ENCODE measurements at places on chromosomes 7 and 10. TPM values are rescaled to one million over a fixed set of nuclear protein-coding genes. Genes with fewer than 3 reads are reported as not detected.

DNA sequence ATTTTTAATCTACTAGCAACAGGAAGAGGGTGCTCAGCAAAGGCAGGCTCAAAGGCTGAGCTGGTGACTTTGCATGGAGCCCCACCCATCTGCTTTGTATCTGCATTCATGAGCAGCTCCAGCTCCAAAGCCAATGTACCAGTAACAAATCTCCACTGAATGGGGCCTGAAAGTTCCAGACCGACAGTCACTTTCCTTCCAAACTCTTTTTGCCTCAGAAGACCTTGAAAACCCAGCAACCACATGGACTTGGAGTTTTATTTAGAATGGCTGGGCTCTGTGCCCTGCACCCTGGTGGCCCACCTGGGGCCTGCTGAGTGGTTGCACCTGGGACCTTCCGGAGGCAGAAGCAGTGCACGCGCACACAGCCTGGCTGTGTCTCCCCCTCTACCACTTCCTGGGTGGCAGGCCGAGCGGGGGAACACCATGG lies 195.0 kb upstream of the PLXNA4 start:
- DNase-seq, result no peak

DNA sequence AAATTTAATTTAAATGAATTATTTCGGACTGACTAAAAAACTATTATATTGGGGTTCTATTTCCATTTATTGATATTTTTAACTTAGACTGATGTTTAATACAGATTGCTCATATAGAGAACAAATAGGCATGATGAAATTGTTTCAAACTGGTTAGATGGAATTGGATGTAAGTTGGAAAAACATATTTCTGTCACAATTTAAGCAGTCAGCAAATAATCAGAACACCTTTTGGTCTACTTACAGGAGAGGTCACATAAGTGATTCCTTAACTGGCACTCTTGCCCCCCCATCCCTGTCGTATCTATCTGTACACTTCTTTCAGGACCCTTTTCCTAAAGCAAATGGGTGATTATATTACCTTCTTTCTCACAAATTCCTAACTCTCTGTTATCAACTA lies 138.4 kb downstream of the PLXDC2 start:
- DNase-seq, result no peak

- DNase-seq, result no peak
Observed at GRCh38 chr10:62638062-62638477, 166.4 kb upstream of the ADO start.

DNA sequence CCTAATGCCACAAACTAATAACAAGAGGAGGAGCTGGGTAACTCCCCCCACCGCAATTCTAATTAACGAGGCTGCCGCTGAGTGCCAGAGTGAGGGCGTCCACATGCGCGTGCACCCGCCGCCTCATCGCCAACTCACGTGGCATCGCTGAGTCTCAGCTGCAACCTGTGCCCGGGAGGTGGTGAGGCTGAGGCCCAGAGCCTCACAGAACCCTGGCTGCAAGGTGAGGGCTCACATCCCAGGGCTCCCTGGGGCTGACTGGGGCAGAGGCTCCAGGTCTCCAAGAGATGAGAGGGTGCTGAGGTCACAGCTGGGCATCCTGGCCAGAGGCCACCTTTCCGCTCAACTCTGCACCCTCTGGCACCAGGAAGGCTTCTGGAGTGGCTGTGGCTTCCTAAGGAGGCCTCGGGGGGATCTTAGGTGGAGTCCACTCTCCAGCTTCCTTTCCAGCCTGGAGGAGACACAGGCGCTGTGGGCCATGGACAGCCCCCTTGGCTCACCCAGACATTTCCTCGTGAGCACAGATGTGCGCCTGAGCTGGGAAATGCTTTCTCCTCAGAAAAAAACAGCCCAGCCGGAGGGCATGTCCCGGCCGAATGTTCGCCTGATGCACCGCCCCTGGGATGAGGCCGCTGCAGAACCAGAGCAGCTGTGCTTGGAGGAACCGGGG lies 242.6 kb downstream of the MAD1L1 start:
- no peak for DNase-seq

GRCh38 chr10:127943336-127943910 lies 36.5 kb downstream of the PTPRE start:
- DNase-seq, result no peak

GRCh38 chr7:78326876-78327275 lies 528.3 kb downstream of the PHTF2 start:
- DNase-seq, result no peak

- DNase-seq, result peak; percentile 4
Observed at GRCh38 chr10:121597504-121598262, 561 bp downstream of the FGFR2 start.

The DLX6 gene
- not detected for total RNA-seq

The KLF14 gene
- not detected for total RNA-seq

Measured in MG63 (cell line).